H54 (cell line): ENCODE measurements at places on chromosomes 2 and 18.

GRCh38 chr2:18625563-18625962 lies 36.2 kb upstream of the NT5C1B start:
- DNase-seq = no peak

DNA sequence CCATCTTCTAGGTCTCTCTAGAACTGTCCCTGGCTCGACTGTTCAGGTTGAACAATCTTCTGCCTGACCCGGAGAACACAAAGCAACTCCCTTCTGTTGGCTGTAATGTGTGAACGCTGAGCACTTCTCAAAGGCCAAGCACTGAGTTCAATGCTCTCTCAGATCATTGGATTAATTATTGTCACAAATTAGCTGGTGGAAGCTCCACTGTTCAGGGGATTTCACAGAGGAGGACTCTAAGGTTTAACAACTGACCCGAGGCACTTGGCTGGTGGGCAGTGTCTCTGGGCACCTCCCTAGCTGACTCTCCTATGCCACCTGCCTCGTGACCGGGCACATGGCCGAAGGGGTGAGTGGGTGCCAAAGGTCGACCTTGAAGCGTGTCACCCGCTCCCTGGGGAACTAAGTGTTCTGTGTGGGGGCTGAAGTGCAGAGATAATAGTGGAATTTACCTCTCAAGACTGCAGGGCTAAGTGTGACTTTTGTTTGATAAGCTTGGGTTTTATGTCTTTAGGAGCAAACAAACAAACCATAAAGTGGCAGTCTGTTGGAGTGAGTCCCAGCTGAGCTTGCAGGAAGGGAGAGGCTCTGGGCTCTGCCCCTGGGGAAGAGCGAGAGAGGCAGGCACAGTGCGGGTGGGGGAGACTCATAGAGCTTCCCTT lies 64.8 kb downstream of the BCL2L11 start:
- no peak for DNase-seq

GRCh38 chr18:63001861-63002260 lies 286.5 kb downstream of the PHLPP1 start:
- no peak for DNase-seq

DNA sequence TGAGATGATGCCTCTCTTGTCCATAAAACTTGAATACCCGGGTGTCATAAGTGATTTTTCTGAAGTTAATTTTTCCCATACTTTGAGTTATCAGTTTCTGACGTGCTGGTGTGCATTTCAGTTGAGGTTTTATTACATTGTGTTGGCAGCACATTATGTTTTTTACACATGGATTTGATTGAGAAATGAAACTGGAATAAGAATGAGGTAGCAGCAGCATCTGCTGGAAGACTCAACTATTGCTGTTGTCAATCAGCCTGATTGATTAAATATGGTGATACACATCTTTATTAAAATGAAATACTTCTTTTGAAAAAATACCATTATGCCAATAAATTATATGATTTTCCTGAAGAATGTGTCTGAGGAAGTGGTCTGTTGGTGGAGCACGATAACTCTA lies 60.5 kb downstream of the INSIG2 start:
- DNase-seq = no peak

- DNase-seq = no peak
Measured at GRCh38 chr2:106841886-106842645, 43.9 kb downstream of the ST6GAL2 start.

GRCh38 chr2:190407662-190408537 lies at the start of gene MFSD6:
Gene MFSD6, plus strand, starts transcription at chr2:190408355. Its CDS starts 27,675 bp downstream, at chr2:190436030.
- peak; percentile 41 for DNase-seq

- DNase-seq = no peak
Measured at GRCh38 chr18:3384664-3385563, 65.1 kb upstream of the TGIF1 start.

DNA sequence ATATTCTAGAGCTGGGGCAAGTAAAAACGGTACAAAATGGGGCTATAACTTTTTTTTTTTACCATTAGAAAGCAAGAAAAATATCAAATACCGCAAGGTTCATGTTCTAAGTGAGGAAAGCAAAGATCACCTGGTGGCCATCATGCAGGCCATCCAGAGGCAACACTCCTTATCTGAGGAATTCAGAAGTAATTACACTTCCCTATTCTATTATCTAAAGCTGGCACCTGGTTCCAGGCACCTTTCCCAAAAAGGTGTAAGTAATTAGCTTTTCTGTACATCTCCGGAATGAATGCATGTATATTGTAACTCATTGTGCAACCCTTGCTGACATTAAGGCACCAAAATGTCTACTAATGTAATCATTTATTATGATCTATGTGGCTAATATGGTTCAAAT lies 152.5 kb upstream of the GYPC start:
- DNase-seq = no peak

GRCh38 chr18:78455386-78455785 lies 524.2 kb upstream of the SALL3 start:
- no peak for DNase-seq

DNA sequence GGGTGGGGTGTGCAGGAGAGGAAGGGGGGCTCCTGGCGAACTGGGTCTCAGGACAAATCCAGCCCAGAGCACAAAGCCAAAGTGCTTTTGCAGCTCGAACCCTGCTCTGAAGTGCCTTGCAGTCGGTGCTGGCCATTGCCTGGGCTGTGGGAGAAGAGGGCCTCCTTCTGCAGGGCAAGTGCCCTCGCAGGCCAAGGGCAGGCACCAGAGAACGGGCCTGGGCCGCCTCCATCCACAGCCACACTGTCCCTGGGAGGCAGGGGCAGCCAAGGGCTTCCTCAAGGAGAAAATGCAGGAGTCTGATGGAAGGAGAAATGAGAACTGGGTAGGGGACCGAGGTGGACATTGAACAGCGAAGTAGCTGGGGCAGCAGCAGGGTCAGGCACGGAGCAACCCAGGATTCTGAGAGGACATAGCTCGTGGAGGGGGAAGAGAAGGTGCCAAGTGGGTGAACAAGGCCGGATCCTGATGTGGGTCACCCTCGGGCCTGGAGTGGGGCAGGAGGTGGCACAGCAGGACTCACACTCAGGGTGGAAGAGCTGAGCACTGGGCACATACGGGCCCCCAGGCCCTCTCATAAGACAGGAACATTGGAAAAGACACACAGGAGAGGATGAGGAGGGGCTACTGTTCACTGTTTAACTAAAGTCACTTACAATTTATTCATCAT lies 312.8 kb upstream of the SALL3 start:
- no peak for DNase-seq

DNA sequence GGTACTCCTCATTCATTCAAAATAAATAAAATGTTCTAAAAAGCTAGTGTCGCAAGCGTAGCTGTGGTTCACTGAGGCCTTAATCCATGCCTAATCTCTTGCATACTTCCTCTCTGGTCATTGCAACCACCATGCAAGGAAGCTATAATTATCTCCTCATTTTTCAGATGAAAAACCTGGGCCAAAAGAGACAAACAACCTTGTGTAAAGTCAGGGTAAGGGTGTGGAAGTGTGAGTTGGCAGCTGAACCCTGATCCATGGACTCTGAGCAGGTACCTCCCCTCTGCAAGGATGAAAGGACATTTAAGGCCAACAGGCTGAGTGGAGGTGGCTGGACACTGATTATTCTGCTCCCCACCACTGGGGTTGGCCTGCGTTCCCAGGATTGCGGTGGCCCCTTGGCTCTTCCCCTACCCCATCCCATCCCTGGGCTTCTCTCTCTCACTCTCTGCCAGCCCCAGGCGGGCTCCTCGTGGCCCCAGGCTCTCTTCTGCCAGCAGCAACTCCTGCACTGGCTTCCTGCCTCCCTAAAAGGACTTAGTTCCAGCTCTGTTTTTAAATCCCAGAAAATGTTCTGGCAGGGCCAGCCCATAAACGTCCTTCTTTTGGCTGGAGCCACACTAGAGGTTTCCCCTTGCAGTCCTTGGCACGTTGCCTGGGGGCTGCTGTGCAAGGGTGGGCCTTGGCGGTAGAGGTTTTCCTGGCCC lies 72.0 kb upstream of the AFF3 start:
- DNase-seq = no peak

- peak; percentile 15 for DNase-seq
Measured at GRCh38 chr18:61502472-61502871, 169.2 kb downstream of the CDH20 start.
